ENCODE measurements at places on chromosomes 2 and 18. TPM values are rescaled to one million over a fixed set of nuclear protein-coding genes. Genes with fewer than 3 reads are reported as not detected.

GRCh38 chr2:96970910-96971309 is 15.5 kb downstream of the FAM178B start:
- DNase-seq = no peak

- DNase-seq = no peak
Measured at GRCh38 chr2:86624267-86624547, 542 bp upstream of the RNF103 start.

DNA sequence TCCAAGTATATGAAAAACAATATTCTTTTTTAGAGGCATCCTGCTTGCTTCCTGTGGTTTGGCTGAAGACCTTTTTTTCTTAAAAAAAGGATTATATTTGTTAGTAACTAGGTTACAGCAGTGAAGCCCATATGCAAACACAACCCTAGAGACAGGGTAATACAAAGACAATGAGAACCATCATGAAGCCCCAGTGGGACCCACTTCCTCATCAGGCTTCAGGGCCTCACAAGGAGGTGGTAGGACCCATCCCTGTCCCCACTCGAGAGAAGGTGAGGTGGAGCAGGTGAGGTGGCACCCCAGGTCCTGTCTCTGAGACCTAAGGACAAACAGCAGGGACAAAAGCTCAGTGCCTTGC is 80.3 kb downstream of the EDAR start:
- no peak for DNase-seq

GRCh38 chr2:217366966-217367365 is 507.1 kb upstream of the TNP1 start:
- DNase-seq = no peak

- DNase-seq = no peak
Measured at GRCh38 chr2:150153646-150154307, 333.7 kb downstream of the RND3 start.

DNA sequence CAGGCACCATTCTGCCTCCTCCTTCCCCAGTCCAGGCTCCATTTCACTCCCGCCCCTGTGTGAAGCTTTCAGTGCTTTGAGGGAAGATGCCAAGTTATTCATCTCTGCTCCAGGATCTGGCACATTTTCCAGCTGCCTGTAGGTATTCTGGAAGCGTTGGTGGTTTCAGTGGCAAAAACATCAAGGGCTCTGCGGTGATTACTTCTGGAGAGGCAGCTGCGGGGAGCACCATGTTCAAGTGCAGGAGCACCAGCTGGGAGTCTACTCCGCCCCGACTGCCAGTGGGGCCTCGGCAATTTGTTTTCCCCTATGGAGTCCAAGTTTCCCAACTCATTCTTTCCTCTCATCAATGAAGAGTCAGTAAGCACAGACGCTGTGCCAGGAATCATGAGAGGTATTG is 211.7 kb downstream of the CLIP4 start:
- no peak for DNase-seq

- DNase-seq = no peak
Measured at GRCh38 chr2:171210864-171211431, 50.3 kb upstream of the TLK1 start.

DNA sequence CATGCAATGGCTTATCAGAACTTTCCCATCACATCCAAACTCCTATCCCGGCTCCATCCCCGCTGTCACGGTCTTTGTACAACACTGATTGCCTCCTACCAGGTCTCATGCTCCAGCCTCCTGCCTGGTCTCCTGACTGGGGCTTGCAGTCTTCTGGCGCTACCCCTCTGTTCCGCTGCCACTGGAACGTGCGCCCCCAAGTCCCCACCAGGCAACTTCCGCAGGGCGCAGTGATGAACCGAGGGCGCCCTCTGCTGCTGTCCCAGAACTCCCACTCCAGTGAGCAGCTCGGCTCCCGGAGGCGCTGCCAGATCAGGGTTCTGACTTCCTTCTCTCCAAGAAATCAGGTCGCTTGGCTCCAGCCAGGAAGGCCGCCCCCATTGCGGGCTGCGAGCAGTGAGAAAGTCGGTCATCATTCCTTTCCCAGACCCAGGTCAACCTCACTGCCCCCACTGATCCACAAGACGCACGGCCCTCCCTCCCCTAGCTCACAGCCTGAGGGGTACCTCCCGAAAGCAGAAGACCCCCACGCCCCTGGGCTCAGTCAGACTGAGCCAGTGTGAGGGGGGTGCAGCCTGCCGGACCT is 43.9 kb upstream of the RAB11FIP5 start:
- no peak for DNase-seq

DNA sequence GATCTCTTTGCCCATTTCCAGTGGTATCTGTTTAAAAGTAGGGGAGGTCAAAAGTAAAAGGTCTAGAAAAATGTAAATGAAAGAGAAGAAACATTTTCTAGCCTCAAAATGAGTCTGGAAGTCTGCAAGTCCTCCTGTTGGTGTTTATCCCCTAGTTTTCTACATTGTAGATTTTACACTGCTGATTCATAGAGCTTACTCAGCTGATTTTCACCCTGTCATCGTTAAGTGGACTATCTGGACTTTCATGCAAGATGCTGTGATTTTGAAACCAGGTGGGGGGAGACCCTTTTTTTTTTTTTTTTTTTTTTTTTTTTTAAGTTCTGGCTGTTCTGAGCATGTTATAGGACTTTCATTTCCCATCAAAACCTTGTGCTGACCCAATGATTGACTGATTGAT is 10.3 kb downstream of the HOXD3 start:
- no peak for DNase-seq

- no peak for DNase-seq
Measured at GRCh38 chr2:85444629-85445172, 26.2 kb downstream of the SH2D6 start.

GRCh38 chr18:78818961-78819360 is 160.7 kb upstream of the SALL3 start:
- DNase-seq = no peak

DNA sequence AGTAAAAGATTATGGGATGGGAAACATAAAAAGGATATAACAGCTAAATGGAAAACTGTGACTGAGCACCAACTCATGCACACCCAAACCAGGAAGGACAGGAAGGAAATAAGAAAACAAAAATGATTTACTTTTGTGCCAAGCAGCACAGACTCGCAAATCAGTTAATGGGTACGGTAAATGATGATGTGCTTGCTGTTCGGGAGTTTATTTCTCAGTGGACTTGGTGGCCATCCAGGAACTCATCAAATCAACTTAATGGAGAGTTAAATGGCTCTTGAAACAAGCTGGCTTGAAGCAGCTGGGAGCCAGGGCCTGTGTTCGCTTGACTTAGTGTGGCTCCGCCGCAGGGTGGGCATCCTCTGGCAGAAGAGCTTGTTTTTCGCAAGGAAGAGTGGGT is 36.2 kb downstream of the MTCL1 start:
- DNase-seq = no peak

GRCh38 chr18:69246027-69246426 is 154.7 kb upstream of the DOK6 start:
- no peak for DNase-seq

- DNase-seq = no peak
Measured at GRCh38 chr2:57549642-57550102, 496.9 kb upstream of the VRK2 start.

DNA sequence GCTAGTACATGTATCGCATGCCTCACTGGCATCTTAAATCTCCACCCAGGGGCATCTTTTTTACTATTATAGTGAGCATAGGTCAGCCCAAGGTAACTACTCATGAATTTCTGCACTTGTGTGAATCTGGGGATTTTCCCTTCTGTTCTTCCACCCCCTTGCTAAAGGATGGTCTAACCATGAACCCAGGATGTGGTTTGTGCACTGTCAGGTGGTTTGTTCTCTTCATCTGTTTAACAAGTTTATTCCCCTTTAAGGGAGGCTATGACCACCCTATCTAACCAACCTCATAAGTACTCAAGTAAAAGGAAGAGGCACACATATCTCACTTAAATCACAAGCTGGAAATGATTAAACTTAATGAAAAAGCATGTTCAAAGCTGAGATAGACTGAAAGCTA is 243.0 kb downstream of the RPRM start:
- DNase-seq = no peak

- DNase-seq = no peak
Measured at GRCh38 chr2:237798236-237799059, at the start of gene RBM44. RBM44 (plus strand) TSS chr2:237798779; CDS start chr2:237813610, 14,831 bp downstream.

- no peak for DNase-seq
Measured at GRCh38 chr2:150046810-150047209, 440.7 kb downstream of the RND3 start.

- no peak for DNase-seq
Measured at GRCh38 chr2:156321243-156321904, 11.1 kb downstream of the NR4A2 start.

DNA sequence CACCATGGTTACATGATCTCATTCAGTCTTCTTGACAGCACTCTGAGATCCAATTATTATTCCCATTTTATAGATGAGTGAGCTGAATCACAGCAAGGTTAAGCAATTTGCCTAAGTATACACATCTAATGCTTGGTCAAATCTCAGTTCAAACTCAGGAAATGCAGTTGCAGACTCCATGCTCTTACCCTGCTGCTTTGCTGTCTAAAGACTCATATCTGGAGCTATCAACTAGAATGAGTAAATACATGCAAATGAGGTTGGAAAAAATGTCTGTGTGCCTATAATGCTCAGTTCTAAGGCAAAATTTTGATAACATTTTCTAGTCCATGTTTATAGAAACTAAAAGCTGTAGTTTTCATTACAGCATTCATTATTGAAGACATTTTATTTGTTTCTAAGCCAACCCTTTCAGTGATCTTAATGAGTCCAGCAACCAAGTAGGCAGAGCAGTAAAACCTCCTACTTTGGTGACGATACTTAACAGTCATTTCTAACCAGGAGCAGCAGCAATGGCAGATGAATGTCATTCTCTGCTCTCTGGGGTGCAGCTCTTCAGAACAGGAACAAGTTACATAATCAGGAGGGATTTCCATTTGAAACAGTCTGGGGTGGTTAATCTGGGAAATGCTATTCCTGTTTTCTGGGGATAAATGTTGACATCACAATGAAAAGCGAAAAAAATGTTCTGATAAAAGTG is 396.8 kb upstream of the UBE2E3 start:
- no peak for DNase-seq

- no peak for DNase-seq
Measured at GRCh38 chr2:26463244-26464192, 14.4 kb downstream of the OTOF start.

- DNase-seq = no peak
Measured at GRCh38 chr2:119735565-119735964, 24.2 kb upstream of the PTPN4 start.

GRCh38 chr2:148540022-148540421 is 104.5 kb upstream of the EPC2 start:
- DNase-seq = no peak

GRCh38 chr2:197913084-197913483 is 108.7 kb downstream of the PLCL1 start:
- no peak for DNase-seq

DNA sequence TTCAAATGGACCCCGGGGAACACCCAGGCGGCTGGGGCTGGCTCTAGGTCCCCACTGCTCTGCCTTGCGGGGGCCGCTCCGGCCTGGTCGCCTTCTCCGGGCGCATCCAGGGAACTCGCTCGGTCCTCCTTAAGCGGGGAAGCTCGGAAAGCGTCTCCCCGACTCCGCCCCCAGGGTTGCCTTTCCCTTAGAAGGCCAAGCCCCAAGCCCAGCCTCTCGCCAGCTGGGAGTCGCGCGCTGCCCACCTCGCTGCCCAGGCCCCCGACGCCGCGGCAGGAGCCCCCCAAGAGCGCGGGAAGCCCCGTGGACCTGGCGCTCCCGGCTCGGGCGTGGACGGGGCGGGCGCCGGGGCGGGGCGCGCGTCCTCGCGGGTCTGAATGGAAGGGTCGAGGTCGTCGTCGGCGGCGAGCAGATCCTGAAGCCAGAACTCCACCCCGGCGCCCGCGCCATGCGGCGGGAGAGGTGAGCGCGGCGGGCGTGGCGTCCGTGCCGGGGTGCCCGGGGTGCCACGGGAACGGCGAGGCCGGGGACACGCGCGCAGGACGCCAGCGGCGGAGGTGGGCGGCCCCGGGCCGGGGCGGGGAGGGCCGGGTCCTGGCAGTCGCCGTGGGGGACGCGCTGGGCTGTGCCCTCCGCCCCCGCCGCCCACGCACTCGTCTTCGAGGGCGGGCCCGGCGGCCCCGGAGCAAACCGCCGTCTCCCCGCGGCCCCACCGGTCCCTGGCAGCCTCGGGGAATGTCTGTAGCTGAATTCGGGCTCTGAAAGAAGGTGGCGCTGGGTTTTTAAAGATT is at the start of gene BOK:
TSS of gene BOK (plus strand) at position 214 of the 791 bp plus-strand sequence. CDS start 739 bp downstream, outside the sequence.
- peak; percentile 22 for DNase-seq

DNA sequence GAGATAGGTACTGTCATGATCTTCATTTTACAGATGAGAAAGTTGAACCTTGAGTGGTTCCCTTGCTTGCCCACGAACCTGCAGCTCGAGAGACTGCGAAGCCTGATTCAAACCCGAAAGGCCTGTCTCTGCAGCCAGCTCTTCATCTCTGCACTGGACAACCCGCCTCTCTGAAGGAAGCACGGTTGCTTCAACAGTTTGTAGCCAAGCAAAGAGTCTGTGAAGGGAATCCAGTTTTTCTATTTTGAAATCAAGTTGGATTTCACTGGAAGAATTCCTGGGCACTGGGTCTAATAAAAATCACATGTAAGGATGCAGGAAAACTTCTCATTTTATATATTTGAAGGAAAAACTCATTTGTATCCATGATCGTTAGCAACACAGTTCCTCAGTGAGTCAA is 21.3 kb upstream of the ICOS start:
- no peak for DNase-seq

DNA sequence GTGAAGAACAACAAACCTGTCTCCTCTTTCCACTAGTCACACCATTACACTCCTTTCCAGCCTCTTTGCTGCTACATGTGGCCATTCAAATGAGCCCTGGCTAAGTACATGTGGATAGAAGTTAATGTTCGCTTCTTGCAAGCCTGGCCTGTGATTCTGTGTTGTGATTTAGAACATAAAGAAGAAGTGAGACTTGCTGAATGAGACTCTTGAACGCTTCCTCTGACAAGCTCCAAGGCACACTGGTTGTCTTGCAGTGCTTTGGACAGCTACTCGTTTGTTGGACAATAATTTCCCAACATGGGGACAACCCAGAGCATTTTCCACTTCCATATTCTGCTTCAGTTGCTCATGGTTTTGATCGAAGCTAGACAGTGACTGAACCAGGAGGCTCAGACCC is 57.3 kb downstream of the CCDC74A start:
- no peak for DNase-seq

DNA sequence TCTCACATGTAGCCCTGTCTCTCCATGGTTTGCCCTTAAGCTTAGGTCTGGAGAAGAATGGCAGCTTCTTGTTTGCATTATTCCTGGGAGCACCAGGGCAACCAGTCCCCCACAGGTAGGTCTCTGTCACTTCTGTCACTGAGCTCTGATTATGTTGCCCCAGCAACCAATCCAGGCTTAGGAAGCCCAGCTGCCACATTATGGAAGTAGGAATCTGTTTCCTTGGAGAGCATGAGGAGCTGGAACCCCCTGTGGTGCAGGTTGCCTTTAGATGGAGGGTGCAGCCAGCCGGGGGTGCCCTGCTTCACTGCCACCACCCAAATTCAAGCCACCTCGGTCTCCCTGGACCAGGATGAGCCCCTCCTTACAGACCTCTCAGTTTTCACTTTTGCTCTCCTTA is 4.8 kb downstream of the RESP18 start:
- DNase-seq = no peak

The RAPGEF4 gene
- 0.07 TPM for total RNA-seq

The CPS1 gene
- 2.2 TPM for total RNA-seq

The TMEM37 gene
- total RNA-seq = 1.2 TPM

The UPP2 gene
- not detected for total RNA-seq

The AQP12B gene
- not detected for total RNA-seq

The GALNT13 gene
- total RNA-seq = 0.52 TPM

The BUB1 gene
- total RNA-seq = 85.9 TPM

The C2orf78 gene
- not detected for total RNA-seq

The MRPS9 gene
- 34.7 TPM for total RNA-seq

The PLCL1 gene
- total RNA-seq = not detected

The ANKRD30B gene
- 0.17 TPM for total RNA-seq
